Eye (tissue), 1 donor: ENCODE measurements at places on chromosomes 4 and X.

- DNase-seq, result peak; percentile 10
Observed at GRCh38 chr4:138775489-138775888, 240.1 kb upstream of the NOCT start.

GRCh38 chr4:37461801-37462200 is 217.3 kb downstream of the NWD2 start:
- DNase-seq, result no peak

GRCh38 chr4:109701566-109702410 is 1.5 kb downstream of the CASP6 start:
- DNase-seq, result no peak

- DNase-seq, result no peak
Observed at GRCh38 chr4:84574069-84574720, 8.7 kb upstream of the CDS1 start.

- DNase-seq, result no peak
Observed at GRCh38 chr4:155367608-155368007, 9.2 kb downstream of the MAP9 start.

DNA sequence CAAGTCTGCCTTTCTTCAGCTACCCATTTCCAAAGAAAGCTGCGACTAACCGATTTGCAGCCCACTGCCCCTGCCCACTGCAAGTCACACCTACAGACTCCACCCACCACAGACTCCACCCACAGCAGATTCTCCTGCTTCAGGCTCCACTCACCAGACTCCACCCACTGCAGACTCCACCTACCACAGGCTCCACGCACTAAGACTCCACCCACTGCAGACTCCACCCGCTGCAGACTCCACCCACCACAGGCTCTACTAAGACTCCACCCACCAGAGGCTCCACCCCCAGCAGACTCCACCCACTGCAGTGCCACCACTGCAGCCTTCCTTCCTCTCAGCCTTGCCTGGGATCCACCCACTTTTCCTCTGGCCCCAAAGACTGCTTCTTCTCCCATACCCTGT is 41.3 kb downstream of the ABLIM2 start:
- no peak for DNase-seq

DNA sequence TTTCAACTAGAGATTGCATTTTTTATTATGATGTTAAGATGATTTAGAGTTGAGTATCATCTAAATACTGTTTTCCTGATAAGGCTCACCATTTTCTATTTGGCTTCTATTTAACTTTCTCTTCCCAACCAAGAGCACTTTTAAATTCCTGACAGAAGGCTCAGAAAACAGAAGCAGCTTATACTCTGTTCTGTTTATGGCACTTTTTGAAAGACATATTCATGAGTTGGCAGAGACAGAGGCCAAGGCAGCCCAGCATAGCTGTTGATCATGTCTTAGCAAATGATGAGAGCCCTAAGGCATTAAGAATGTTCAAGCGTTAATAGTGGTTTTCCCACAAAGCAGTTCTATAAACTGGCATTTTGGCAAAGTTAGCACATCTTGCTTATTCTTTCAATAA is 330.3 kb downstream of the TRAM1L1 start:
- no peak for DNase-seq

DNA sequence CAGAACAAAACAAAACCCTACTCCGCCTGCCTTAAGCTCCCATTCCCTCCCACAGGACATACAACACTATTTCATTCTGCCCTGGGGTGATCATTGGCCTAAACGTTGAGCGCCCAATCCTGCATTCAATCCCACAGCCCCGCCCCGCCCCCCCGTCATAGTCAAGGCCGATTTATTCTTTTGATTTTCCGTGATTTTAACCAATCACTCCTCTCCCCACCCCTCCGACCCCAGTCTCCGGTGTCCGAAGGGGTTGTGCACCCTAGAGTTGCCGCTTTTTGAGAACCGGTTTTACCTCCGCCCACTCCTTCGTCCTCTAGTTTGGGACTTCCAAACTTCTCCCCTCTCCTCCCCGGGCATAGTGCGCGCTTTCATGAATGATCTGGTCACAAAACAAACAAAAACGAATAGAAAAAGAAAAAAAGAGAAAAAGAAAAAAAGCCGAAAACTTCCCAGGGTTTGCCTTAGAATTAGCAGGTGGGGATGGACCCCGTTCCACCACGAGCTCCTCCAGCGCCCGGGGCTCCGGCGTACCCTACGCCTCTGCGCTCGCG is 446 bp upstream of the UBE2A start:
- DNase-seq, result no peak

DNA sequence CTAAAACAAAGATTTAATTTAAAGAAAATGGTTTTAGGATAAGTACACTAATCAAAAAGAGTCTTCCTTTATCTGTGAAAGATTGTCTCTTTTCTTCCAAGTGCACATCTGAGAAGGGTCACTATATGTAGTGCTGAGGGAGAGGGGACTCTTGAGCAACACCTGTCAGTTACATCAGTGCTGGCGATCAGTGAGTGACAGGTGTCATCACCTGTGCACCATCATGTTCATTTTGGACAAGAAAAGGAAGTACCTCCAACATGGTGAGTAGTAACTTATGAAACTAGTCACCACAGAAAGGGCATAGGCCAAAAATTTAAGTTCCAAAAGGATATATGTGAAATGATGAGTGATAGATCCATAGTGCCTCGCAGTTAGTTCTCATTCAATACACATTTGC is 55.7 kb downstream of the MCUB start:
- DNase-seq, result no peak

- peak; percentile 58 for DNase-seq
Observed at GRCh38 chrX:49919617-49920016, 2.8 kb upstream of the CLCN5 start.

- no peak for DNase-seq
Observed at GRCh38 chrX:41739871-41740270, 15.9 kb downstream of the GPR82 start.

DNA sequence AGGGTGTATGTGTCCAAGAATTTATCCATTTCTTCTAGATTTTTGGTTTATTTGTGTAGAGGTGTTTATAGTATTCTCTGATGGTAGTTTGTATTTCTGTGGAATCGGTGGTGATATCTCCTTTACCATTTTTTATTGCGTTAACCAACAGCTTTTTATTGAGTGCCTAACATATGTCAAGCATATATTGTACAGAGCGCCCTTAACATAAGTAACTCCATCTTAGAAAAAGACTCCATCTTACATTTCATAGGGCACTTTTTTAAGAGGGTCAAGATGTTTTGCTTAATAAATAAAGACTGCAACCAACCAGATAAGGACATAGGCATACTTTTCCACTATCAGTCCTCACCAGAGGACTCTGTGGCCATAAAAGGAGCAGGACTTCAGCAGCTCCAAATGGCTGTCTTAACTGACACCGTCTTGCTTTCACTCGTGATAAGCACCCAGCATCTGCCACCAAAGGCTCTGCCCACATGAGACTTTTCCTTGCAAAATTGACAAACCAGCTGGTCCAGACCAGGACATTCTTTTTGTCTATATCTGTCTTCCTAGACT is 75.0 kb downstream of the HS6ST2 start:
- no peak for DNase-seq

DNA sequence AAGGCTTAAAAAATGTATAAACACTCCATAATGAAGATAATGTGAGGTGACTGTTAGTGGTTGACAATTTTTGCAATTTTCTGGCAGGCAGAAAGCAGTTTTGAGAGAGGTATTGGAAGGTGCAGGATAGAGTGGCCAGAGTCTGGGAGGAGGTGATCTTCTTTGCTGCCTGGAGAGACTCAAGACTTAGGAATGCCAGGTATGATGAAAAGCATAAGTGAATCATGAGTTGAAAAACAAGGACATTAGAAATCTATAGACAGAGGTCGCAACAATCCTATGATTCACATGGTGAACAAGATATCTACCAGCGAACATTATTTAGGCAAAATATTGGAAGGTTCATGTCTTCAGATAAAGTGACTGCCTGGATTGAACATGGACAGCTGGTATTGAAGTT is 118.5 kb downstream of the CFAP299 start:
- no peak for DNase-seq
